ENCODE measurements at places on chromosomes 13 and 19. TPM values are rescaled to one million over a fixed set of nuclear protein-coding genes. Genes with fewer than 3 reads are reported as not detected.

Gene GPATCH1
- 10.0 TPM for total RNA-seq

Gene PALM3
- 1.6 TPM for total RNA-seq

DNA sequence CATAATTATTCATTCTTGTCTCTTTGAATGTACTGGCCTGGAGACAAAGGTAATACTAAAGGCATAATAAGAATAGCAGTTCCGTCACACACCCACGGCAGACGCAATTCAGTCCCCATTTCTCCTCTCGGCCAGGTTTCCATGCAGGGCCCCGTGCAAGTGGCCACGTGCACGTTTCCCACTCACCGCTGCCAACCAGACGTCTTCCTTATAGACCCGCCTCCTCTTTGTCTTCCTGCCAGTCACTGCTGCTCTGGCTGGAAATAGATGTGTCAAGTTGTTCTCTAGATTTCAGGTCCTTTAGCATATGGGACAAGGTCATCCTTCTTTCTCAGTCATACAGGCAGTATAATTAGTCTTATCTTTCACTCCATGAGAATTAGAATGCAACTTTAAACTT, 204.3 kb downstream of the SUCLA2 start:
- no peaks in the 10 kb centered on the region for H3K4me1 ChIP-seq
- H3K27me3 ChIP-seq: no peaks in the 10 kb centered on the region
- no peaks in the 10 kb centered on the region for H3K36me3 ChIP-seq

DNA sequence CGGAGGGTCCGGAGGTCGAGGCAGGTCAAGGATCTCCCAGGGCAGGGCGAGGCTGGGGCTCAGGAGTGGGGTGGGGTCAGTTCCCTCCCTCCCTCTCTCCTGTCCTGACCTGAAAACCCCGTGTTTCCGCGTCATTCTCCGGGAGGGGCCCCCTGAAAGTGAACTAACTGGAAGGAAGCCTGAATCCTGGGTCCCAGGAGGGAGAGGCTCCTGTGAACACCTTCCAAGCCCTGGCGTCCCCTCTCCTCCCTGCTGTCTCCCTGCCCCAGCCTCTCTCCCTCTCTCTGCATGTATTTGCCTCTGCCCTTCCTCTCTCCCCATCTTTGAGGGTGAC, 741 bp upstream of the CADM4 start:
- no peaks in the 10 kb centered on the region for H3K27me3 ChIP-seq
- no peaks in the 10 kb centered on the region for H3K36me3 ChIP-seq

GRCh38 chr13:32234914-32235313, 80.2 kb downstream of the ZAR1L start:
- no peak overlapping the region for H3K27ac ChIP-seq
- no peaks in the 10 kb centered on the region for H3K36me3 ChIP-seq
- no peak for DNase-seq
- no peaks in the 10 kb centered on the region for H3K27me3 ChIP-seq

- H3K27ac ChIP-seq: no peak overlapping the region
- H3K4me3 ChIP-seq: no peak overlapping the region
- H3K4me1 ChIP-seq: no peaks in the 10 kb centered on the region
- no peak for DNase-seq
These were observed 4.3 kb upstream of the SIX5 start for GRCh38 chr19:45773384-45773783.

All from colonic mucosa (tissue), 4 donors.